Stimulated activated naive CD4-positive, alpha-beta T cell treated with Interleukin-2 at 50 U/mL for 16 hours (primary cell): ENCODE measurements at places on chromosomes 16 and 17.

GRCh38 chr17:19546289-19547065, 12.8 kb downstream of the SLC47A1 start:
- DNase-seq: no peak

DNA sequence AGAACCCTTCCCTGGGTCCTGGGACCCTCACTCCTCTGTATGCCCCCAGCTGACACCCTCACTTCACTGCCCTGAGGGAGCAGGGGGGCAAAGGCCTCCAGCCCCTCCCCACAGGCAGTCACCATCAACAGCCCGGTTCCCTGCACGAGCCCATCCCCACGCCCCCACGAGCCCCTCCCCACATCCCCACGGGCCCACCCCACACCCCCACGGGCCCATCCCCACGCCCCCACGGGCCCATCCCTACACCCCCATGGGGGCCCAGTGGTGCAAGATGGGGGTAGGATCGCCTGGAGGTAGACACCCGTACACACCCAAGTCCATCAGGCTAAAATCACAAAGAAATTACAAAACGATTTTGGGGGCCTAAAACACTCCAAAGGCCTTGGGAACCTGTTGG, 42.3 kb downstream of the LMF1 start:
- no peak for DNase-seq

DNA sequence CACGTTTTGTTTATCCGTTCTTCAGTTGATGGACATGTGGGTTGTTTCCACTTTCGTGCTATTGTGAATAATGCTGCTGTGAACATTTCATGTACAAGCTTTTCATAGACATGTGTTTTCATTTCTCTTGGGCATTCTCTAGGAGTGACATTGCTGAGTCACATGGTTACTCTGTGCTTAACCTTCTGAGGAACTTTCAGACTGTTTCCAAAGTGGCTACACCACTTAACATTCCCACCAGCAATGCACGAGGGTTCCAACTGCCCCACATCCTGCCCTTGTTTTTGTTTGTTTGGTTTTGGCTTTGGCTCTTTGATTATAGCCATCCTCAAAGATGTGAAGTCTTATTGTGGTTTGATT, 14.2 kb upstream of the PEMT start:
- DNase-seq: no peak

DNA sequence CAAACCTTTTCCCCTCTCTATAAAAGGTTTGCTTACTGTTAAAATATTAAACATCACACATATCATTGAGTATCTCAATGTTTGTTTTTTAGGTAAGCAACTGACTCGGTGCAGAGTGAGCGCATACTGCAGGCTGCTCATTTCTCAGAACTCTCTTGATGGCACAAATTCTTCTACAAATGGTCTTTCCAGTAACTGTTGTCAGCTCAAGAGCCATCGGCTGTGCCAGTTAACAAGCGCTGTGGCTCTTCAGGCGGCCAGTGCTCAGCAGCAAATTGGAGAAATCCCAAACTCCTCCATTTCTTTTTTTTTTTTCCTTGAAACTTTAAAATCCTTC, 8.6 kb downstream of the ABCA3 start:
- no peak for DNase-seq

GRCh38 chr17:40922239-40922638, 15.2 kb downstream of the KRT23 start:
- no peak for DNase-seq

DNA sequence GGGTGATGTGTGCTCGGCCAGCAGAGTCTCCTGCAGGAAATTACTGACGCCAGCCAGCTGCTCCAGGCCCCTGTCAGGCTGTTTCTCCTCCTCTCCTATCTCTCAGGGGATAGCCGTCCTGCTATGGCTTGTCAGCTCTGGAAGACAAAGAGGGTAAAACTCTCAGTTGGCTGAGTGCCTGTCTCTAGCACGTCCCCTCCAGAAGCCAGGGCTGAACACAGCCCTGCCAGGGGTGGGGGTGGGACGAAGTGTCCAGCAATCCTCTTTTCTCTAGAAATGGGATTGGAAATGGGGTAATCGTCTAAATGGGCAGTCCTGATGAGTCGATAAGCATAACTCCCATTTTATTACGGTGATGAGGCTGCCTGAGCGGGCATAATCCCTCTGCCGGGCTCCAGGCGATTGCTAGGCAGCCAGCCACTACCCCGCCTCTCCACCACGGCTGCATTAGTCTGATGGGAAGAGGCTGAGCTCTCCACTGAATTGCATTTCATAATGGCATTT, 89.1 kb upstream of the GNAO1 start:
- DNase-seq: no peak

- DNase-seq: no peak
These were observed 45.9 kb upstream of the DOC2B start for GRCh38 chr17:227078-227945.

GRCh38 chr16:87178177-87178863, 138.9 kb downstream of the C16orf95 start:
- no peak for DNase-seq

GRCh38 chr17:19344311-19345066, 18.0 kb downstream of the B9D1 start:
- no peak for DNase-seq

GRCh38 chr16:58563775-58564174, 48.5 kb downstream of the SETD6 start:
- no peak for DNase-seq

- DNase-seq: no peak
These were observed 219.3 kb downstream of the XYLT1 start for GRCh38 chr16:17251496-17251895.

DNA sequence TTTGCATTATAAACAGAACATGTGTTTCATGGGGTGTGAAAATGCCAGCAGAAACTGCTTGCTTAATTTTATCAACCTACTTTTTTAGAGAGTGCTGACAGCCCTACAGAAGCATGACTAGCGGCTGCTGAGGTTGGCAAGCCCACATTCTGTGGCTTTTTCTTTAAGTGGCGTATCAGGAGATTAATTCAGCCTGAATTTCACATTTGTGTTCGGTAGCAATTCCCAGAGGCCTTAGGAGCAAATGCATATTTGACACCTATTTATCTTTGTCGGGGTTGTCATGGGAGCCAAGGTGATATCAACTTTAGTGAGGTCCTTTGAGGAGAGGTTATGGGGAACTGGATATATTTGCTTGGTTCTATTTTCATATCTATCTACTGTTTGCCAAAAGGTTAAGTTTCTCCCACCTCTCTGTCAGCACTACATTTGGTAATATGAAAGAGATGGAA, 140.9 kb downstream of the KCNJ2 start:
- no peak for DNase-seq

- no peak for DNase-seq
These were observed 60.5 kb upstream of the MYOCD start for GRCh38 chr17:12605222-12605621.

DNA sequence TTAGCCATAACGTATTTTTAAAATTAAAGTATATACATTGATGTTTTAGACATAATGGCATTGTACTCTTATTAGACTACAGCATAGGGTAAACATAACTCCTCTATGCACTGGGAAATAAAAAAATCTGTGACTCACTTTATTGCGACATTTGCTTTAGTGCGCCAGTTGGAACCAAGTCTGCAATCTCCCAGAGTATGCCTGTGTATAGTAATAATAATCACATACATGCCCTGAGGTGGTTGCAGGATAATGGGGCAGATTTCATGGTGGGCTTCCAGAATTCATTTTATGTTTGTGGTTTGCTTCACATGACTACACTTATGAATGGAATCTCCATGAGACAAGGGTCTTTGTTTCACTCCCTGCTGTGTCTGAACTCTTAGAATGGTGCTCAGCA, 66.9 kb upstream of the N4BP1 start:
- DNase-seq: no peak

- DNase-seq: no peak
These were observed 230.7 kb downstream of the KATNIP start for GRCh38 chr16:27780468-27781194.

GRCh38 chr16:2194852-2195321, 1.5 kb downstream of the CASKIN1 start:
- peak; percentile 15 for DNase-seq

DNA sequence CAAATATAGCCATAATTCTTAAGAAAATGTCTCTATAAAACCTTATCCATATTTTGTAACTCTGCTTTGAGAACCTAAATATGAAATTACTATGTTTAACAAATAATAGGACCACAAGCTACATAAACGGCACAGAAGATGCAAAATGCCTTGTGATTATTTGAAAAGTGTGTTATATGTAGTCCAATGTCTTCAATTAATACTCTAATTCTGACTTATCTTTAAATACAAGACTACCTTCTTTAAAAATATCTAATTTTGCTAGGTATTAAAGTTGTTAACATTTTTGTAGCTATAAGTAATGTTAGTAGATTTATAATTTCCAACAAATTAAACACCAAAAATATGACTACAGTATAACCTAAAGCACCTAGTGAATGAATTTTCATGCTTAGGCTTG, 17.0 kb downstream of the PSMD12 start:
- no peak for DNase-seq

DNA sequence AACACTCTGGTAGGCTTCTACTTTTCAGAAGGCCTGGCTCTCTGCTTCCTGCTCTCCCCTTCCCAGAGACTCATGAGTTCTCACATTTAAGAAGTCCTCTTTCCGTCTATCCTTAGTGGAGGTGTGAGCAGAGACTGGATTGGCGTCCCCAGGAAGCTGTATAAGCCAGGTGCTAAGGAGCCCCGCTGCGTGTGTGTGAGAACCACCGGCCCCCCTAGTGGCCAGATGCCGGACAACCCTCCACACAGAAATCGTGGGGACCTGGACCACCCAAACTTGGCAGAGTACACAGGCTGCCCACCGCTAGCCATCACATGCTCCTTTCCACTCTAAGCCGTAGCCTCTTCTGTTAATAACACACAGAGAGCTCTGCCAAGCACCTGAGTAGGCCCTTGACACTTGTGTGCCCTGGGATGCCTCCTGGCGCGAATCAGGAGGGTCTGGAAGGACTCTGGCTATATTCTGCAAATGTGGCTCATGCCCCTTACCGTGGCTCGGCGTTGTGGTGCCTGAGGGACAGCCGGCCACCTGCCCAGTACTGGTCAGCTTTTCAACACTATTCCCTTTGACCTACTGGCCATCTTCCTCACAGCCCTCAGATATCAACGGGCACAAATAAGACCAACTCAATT, 13.9 kb downstream of the CYB5D2 start:
- no peak for DNase-seq

DNA sequence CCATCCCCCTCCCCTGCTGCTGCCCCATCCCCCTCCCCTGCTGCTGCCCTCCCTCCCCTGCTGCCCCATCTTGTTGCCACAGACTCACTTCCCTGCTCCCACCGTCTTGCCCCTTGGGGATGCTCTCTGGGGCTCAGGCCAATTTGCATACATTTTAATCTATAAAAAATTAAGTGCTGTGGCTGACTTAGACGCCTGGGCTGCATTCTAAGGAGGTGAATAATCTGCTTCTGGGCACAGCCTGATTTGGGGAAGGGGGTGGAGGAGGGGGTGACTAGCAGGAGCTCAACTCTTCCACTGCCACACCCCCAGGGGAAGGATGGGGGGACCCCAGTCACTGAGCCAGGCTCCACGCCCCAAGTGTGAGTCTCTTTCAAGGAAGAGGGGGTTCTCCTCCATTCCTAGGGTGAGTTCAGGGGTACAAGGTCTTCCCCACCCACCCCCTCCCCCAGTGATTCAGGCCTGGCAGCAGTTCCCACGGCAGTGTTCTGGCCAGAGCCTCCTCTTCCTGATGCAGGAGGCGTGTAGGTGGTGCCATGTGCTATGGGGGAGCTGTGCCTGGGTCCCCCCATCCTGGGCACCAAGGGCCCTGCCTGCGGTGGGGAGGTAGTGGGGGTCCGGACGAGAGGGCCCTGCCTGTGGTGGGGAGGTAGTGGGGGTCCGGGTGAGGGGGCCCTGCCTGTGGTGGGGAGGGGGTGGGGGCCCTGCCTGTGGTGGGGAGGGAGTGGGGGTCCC, 5.0 kb downstream of the DPH1 start:
- no peak for DNase-seq

- DNase-seq: no peak
These were observed 53.8 kb upstream of the TAC4 start for GRCh38 chr17:49901460-49902331.

DNA sequence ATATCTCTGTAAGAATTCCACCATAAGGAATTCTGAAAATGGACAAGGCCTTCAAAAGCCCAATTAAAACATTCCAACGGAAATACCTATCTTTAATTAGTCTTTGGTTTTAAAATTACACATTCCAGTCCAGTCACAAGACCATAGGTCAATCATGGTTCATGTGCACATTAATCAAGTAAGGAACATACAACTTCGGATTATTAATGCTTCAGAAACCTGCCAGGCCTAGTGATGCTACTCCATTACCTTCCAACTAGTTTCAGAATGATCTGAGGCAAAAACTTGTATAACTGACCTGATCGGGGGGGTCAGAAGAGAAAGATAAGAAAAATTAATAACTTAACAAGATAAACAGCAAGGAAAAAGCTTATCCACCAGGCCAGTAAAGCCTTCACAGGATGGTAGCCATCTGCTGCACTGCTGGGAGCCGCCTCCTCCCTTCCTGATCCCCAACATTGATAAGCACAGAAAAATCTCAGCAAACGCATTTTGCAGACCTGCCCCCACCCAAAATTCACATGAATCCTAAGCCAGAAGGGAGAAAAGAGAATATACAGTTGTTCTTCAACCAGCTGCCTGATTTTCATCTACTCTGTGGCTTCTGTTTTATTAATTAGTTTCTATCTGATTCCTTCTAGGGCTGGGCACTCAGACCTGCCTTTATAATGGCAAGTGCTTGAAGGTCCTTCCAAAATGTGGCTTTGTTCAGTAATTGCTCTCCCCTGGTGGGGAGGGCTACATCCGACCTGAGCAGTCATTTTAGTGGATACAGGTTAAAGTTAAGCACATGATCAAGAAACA, 6.0 kb downstream of the SDR42E1 start:
- no peak for DNase-seq

- no peak for DNase-seq
These were observed 106.1 kb downstream of the AXIN2 start for GRCh38 chr17:65455154-65455971.

- DNase-seq: no peak
These were observed 8.2 kb downstream of the TUFM start for GRCh38 chr16:28837672-28838557.

- DNase-seq: peak; percentile 22
These were observed 2.5 kb upstream of the LASP1 start for GRCh38 chr17:38867179-38867967.

- no peak for DNase-seq
These were observed 66.0 kb downstream of the XPO6 start for GRCh38 chr16:28145796-28146195.

DNA sequence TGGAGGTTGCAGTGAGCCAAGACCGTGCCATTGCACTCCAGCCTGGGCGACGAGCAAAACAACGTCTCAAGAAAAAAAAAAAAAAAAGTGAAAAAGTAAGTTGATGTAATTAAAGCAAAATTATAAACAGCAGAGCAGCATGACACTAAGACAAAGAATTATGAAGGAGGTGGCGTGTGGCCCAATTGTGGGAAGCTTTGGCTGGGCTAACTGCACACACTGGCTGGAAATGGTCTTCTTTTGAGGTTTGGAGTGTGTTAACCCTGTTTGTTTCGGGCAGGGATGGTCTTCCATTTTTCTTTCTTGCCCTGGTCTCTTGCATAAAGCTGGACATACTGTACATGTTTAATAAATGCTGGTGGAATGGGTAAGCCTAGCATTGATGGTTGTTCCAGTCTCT, 54.8 kb downstream of the RAP1GAP2 start:
- no peak for DNase-seq

GRCh38 chr16:24499193-24499814, 40.1 kb upstream of the RBBP6 start:
- DNase-seq: no peak

- peak; percentile 81 for DNase-seq
These were observed 519 bp downstream of the DDX5 start for GRCh38 chr17:64505340-64506200.

GRCh38 chr17:1629504-1630310, 1.1 kb upstream of the SLC43A2 start:
- DNase-seq: peak; percentile 71

- DNase-seq: no peak
These were observed 249.2 kb upstream of the GSE1 start for GRCh38 chr16:85363881-85364280.
